Esophagus squamous epithelium (tissue), 5 donors: ENCODE measurements at places on chromosomes 11 and 22.

- no peak for DNase-seq
Observed at GRCh38 chr11:72009156-72009555, 10.4 kb downstream of the IL18BP start.

DNA sequence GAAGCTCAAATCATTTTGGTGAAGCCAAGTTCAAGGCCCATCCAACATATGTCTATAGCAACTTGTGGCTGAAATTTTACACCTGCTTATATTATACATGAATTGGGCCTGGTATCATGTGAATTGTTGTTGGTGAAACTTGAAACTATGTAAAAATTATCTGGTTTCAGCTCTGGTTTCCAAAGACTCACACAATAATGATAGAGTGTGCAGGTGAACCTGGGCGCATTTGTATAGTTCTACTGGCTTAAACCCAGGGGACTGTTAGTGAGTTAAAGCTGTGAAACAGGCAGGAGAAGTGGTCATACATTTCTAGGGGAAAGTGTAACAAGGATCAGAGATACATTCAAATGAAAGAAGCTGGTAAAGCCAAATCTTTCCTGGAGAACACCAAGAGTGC lies 627.3 kb downstream of the METTL15 start:
- DNase-seq: no peak

DNA sequence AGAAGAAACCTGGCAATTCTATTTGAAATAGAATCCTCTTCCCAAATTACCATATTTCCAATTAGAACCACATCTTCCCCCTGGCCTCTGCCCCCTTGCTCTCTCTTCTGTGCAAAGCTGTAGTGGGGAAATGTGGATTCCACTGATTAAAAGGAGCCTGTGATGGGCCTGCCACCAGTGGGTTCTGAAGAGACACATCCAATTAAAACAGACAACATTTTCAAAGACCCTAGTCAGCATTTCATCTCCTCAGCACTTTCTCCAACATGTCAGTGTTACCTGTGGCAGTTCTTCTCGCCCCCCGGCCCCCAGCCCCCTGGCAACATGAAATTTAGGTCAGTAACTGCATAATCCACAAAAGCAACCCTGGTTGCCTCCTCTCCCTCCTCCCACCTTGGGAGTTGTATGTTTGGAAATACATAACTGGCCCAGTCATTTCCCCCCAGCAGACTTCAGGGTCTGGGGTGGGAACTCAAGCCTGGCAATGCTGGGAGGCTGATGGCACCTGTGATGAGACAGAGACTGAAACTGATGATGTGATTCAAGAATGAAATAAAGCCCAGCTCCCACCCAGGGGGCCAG lies 99.9 kb upstream of the AMOTL1 start:
- DNase-seq: no peak

DNA sequence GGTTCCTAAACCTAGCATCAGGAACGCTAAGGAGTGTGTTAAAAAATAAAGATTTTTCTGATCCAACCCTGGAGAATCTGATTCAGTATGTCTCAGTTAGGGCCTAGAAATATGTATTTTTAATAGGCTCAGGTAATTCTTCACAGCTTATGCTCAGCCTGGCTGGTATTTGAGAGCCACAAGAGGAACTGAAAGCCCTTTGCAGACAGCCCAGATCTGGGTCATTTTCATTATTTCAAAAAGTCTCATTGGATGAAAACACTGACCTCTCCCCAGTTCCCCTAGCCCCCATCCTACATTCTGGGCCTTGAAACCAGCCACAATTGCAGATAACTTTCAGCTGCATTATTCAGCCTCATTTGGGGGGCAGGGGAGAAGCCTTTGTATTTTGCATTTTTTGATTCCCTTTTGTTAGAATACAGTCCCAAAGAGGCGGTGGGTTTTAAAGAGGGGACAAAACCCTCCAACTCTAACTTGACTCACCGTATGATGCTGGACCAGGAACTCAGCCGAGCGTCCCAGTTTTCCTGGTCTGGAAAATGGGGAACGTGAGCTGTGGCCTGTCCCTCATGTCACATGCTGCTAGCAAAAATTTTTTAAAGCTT lies 66.0 kb upstream of the LARGE1 start:
- DNase-seq: no peak

- no peak for DNase-seq
Observed at GRCh38 chr22:35961480-35962295, 66.9 kb downstream of the RBFOX2 start.

- DNase-seq: no peak
Observed at GRCh38 chr11:32312865-32313403, 122.4 kb downstream of the WT1 start.

GRCh38 chr11:73047773-73048371 lies 94.2 kb downstream of the FCHSD2 start:
- no peak for DNase-seq

DNA sequence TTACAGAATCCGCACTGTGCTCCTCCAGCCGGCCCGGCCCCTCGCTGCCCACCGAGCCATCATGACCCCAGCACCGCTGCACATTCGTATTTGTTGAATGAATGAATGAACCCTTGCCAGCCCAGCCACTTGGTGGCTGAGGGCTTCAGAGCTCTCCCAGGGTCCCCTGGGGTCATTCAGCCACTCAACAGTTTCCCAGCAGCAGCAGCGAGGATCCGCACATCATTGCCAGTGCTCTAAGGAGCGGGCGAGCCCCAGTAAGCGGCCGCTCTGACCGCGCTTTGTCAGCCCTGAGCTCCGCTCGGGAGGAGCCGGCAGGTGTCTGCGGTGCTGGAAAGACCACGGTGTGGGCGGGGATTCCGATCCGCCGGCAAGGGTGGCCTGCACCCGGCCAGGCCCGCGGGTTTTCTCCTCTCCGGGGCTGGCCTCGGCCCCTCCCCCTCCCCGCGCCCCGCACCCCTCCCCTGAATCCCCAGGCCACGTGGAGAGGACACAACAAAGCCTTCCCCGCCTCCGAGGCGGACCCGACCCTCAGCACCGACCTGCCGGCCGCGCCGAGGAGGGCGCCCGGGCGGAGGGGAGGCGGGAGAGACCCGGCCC lies 563 bp downstream of the BID start:
- DNase-seq: no peak

DNA sequence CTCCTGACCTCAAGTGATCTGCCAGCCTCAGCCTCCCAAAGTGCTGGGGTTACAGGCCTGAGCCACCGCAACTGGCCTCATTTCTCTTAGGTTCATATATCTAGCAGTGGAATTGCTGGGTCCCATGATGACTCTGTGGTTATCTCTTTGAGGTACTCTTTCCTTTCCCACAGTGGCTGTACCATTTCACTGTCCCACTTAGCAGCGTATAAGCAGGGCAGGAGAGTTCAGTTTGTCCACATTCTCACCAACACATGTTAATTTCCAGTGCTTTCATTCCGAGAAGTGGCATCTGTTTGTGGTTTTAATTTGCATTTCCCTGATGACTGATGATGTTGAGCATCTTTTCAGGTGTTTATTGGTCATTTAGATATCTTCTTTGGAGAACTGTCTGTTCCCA lies 16.4 kb downstream of the PRR5 start:
- no peak for DNase-seq

- no peak for DNase-seq
Observed at GRCh38 chr11:78310500-78310909, 107.1 kb downstream of the GAB2 start.

- no peak for DNase-seq
Observed at GRCh38 chr11:112523477-112523876, 262.8 kb upstream of the PLET1 start.

DNA sequence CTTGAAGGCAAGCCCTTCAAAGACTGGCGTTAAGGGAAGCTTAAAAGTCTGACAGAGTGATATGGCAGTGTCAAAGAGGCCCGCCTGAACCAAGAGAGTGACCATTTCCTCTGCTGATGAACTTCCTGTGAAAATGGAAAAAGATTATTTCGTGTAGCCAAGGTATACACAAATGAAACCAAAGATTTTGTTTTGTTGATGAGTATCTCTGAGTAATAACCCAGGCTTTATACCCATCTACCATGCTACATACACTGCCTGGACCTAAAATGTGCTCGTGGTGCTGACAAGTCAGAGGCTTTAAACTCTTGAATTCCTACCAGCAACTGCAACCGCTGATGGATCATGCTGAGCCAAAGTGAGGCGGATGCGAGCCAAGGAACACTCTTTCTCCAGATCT lies 21.0 kb upstream of the FNBP4 start:
- no peak for DNase-seq

- DNase-seq: no peak
Observed at GRCh38 chr11:124920870-124921609, 2.0 kb downstream of the HEPN1 start.

GRCh38 chr11:67356864-67357561 lies 3.7 kb upstream of the POLD4 start:
- DNase-seq: no peak

DNA sequence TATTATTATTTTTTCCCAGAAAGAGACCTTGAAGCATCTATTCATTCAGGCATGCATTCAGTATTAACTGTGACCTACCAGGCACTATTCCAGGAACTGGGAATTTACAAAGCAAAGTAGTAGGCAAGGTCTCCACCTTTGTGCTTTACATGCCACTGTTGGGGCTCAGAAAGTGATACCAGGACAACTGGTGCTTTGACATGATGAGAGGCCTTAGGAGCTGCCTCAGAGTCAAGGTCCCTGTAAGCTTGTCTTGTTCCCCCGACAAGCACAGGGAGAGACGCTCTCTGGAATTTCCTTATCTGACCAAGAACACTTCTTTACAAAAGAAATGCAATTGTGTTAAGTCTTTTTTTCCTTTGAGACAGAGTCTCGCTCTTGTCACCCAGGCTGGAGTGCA lies 2.3 kb upstream of the HMOX1 start:
- no peak for DNase-seq

DNA sequence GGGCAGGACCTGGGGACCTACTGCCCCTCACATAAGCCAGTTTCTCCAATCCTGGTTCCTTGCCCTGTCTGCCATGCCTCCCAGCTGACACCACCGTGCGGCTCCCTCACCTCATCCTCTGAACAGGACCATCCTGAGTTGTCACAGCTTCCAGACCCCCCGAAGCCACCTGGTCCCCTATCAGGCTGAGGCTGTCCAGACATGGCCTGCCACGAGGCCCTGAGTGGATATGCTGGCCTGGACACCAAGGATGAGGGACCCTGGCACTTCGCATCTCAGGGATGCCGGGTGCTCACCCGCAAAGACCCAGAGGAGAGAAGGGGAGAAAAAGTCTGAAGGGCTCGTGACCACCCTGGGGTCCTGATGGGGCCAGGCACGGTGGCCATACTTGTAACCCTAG lies 15.8 kb upstream of the CCDC188 start:
- no peak for DNase-seq

DNA sequence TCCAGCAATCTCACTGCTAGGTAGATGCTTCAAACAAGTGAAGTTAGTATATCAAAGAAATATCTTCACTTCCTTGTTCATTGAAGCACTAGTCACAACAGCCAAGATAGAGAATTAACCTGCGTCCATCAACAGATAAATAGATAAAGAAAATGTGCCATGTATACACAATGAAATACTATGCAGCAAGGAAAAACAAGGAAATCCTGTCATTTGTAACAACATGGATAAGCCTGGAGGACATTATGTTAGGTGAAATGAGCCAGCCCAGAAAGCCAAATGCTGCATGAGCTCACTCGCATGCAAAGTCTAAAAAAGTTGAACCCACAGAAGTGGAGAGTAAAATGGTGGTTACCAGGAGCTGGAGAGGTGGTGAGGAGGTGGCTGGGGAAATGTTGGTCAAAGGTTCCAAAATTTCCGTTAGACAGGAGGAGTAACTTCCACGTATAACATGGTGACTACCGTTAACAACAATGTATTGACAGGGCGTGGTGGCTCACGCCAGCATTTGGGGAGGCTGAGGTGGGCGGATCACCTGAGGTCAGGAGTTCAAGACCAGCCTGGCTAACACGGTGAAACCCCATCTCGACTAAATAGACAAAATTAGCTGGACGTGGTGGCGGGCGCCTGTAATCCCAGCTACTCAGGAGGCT lies 23.6 kb upstream of the CARS1 start:
- DNase-seq: no peak

- no peak for DNase-seq
Observed at GRCh38 chr11:68117853-68118470, 3.2 kb downstream of the CHKA start.

- no peak for DNase-seq
Observed at GRCh38 chr22:27749597-27750225, 51.8 kb downstream of the MN1 start.

DNA sequence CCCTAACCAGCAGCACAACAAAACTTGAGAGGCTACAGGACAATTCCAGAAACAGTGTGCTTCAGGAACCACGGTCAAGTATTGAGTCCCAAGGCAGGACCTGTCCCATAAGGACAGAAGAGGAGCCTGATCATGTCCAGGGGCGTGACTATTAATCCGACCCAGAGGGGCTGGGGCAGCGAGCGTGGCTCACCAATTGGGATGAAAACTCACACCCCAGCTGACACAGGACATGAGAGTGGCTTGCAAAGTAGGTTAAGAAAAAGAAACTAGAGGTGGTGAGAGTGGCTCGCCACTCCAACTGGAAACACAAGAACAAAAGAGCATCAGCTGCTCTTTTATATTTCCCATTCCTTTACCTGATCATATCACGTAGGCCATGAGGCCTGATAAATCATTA lies 16.0 kb upstream of the FEZ1 start:
- DNase-seq: no peak

- DNase-seq: no peak
Observed at GRCh38 chr22:31561238-31561887, 65.0 kb downstream of the SFI1 start.

- no peak for DNase-seq
Observed at GRCh38 chr22:47056361-47056760, 293.9 kb downstream of the TBC1D22A start.

DNA sequence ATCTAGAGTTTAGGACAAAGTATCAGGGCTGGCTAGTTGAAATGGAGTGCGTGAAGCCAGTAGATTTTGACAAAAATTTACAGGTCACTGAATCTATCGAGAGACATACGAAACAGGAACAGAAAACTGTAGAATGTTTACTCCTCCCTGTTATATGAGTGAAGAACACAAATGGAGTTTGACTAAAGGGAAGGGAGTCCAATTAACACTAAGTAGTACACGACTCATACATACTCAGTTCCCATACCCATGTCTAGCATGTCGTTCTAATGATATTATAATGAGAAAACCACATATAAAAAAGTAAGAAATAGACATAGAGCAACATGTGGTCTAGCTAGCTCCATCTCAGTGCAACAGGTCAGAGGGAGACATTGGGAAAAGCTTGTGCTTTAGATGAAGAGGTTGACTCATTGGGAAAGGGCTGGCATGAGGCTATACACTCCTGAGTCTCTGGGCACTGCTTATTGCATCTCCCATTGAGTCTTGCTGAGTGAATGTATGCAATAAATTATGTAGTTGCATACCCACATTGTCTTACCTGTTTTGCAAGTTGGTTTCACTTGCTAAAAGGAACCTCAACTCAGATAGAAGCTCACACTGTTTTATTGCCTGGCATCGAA lies 43.5 kb downstream of the CD44 start:
- DNase-seq: no peak

- DNase-seq: no peak
Observed at GRCh38 chr11:88604260-88604659, 266.7 kb upstream of the CTSC start.

GRCh38 chr11:116882386-116882785 lies 45.0 kb upstream of the APOA1 start:
- DNase-seq: no peak

- no peak for DNase-seq
Observed at GRCh38 chr11:67351275-67352005, 1.9 kb downstream of the POLD4 start.

- no peak for DNase-seq
Observed at GRCh38 chr11:73217131-73217809, 811 bp upstream of the P2RY2 start.
